ENCODE measurements at places on chromosomes 1 and 21. TPM values are rescaled to one million over a fixed set of nuclear protein-coding genes. Genes with fewer than 3 reads are reported as not detected.

DNA sequence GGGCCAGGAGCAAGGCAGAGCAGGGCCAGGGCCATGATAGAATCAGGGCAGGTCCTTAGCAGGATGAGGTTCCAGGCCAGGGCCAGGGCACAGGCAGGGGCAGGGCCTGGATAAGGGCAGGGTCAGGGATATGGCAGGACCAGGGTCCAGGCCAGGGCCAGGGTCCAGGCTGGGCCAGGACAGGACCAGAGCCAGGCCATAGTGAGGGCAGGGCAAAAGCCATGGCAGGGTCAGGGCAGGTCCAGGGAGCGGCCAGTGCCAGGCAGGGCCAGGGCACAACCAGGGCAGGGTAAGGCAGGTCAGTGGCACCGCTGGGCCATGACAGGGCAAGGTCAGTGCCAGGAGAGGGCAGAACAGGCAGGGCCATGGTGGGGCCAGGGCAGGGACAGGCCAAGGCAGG lies 152.2 kb downstream of the LIPI start:
- DNase-seq: no peak

GRCh38 chr1:214563881-214564280 lies 12.5 kb upstream of the PTPN14 start:
- no peak for DNase-seq

DNA sequence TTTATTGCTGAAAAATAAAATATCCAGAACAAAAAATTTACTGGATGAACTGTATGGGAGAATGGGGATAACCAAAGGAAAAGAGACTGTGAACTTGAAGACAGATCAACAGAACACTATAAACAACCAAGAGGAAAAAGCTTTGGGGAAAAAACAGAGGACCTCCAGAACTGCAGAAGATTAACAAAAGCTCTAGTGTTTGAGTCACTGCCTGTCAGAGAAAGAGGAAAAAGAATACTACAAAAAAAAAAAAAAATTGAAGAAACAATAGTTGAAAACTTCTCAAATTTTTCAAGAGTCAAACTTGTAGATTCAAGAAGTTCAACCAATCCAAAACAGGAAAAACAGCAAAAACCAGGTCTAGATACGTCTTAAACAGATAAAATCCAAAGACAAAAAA lies 44.3 kb downstream of the ARHGAP29 start:
- DNase-seq: no peak

GRCh38 chr1:242011894-242012660 lies 13.2 kb upstream of the MAP1LC3C start:
- DNase-seq: no peak

DNA sequence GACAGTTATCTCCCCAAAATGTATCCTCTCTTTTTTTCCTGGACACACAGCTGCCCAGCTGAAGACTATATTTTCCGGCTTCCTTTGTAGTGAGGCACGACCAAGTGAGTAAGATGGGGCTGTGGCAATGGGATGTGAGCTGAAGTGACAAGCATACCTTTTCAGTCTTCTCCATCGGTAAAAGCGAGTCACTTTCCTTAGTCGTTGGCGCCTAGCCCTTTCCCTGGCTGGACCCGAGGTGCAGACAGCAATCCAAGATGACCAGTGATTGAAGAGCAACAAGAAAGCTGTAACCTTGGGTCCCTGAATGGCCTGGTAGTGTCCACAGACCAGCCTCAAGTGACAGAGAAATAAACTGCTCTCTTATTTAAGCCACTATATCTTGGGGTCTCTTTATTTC lies 155.2 kb downstream of the NR5A2 start:
- DNase-seq: no peak

DNA sequence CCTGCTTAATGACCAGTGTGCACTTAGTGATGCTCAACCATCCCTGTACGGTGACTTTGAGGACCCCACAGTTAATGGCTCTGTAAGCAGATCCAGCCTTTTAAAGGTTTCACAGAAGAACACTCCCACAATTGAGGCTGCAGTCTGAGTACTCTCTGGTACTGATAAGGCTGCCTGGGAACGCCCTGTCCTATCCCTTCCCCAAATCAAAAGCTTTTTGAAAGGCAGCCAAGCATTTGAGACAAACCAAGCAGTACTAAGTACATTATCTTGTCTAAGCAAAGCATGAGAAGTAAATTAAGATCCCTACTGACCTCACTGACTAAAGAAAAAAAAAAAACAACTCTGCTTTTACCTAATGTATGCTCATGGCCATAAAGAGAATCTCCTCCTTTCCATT lies 60.7 kb downstream of the SH3GLB1 start:
- DNase-seq: no peak

DNA sequence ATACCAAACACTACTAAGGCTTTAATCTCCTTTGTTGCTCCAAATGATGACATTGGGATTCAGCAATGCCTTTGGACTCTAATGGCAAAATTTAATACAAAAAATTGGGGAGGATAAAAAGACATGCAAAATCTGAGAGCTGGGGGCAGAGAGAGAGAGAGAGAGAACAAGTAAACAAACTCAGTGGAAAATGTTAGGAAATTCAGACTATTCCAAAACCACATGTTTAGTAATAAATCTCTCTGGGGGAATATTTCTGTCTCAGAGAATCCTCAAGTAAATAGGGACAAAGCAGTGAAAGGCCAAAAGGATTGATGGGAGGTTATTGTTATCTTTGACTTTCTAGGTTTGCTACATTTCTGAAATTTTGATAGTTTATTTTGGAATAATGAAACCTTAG lies 65.7 kb downstream of the PLA2G4A start:
- no peak for DNase-seq

GRCh38 chr1:231318015-231318355 lies 19.7 kb downstream of the EXOC8 start:
- no peak for DNase-seq

DNA sequence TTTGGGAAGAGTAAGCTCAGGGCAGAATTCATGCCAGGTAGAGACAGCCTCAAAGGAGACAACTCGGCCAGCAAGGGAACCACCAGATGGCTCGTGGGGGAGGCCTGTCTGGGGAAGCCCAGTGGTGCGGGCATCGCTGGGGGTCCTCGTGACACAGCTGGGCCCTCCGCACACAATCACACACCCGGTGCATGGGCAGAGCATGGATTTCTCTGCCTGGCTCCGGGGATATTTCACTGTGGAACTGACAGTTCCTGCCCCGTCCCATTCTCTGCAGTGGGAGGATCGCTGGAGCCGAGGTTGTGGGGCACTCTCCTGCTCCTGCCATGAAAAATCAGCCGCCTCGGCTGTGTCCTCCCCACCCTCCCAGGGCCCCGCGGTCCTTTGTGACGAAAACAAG lies 108.0 kb downstream of the CRYAA start:
- DNase-seq: no peak

DNA sequence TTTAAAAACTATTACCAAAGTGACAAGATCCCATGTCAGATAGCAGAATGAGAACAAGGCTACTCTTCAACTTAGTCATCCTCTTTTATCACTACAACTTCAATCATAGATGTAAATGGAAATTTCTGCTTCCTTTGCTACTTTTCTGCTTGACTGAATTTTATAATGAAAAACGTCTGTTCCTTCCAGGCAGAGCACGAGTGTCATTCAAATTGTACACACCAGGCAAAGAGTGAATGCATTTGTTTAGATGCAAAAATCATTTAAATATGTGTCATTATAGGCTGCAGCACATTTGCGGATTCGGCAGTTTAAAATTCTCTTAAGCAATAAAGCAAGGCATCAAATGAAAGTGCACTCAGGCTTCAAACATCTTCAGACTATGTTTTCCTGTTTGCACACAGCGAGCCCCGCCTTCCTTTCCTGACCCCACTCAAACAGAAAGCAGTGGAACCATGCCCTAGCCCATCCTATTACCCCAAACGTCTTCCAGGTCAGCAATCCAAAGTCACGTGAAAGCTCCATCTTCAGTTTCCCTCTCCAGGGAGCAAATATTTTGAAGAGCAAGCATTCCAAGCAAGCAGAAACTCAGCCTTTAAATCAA lies 99.6 kb downstream of the APP start:
- DNase-seq: peak; percentile 38

- no peak for DNase-seq
Measured at GRCh38 chr1:42195841-42196240, 31.3 kb upstream of the GUCA2A start.

GRCh38 chr1:42081475-42081874 lies 71.7 kb upstream of the GUCA2B start:
- peak; percentile 67 for DNase-seq

DNA sequence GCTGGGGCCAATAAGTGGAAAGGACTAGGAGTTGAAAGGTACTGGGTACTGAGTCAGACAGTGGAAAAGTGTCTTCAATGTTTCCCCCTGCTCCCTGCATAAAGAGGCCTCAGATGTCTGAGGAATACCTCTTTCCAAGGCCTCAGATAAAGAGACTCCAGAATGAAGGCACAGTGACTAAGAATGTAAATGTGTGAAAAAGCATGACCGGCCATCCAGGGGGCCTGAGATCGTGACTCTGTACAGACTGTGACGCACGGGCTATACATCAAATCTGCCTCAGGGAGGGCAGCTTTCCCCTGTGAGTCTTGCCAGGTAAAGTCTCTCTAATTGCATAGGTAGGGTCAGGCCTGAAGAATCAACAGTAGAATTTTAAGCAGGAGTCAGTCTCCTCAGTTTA lies 1690.5 kb downstream of the KCNT2 start:
- no peak for DNase-seq

DNA sequence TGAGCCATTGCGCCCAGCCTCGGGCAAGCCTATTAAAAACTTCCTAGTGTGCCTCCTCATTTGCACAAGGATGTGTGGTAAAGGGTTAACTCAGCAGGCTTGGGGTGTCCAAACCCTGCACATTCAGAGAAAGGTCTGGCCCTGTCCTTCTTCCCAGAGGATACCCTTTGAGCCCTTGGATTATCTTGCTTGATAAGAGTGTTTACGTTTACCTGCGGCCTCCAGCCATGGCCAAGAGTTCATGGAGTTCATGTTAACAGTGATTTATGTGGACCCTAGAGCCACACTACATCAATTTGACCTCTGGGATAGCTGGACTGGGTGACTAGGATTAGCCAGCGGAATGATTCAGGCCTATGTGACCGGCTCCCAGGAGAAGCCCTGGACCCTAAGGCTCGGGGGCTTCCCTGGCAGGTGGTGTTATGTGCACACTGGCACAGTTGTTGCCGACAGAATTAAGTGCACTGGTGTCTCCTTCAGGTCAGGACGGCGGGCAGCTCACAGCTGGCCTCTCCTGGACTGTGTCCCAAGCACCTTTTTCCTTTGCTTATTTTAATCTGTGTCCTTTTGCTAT lies 7.7 kb upstream of the TCP10L start:
- DNase-seq: no peak

GRCh38 chr21:40840401-40841125 lies 6.4 kb downstream of the DSCAM start:
- DNase-seq: no peak

DNA sequence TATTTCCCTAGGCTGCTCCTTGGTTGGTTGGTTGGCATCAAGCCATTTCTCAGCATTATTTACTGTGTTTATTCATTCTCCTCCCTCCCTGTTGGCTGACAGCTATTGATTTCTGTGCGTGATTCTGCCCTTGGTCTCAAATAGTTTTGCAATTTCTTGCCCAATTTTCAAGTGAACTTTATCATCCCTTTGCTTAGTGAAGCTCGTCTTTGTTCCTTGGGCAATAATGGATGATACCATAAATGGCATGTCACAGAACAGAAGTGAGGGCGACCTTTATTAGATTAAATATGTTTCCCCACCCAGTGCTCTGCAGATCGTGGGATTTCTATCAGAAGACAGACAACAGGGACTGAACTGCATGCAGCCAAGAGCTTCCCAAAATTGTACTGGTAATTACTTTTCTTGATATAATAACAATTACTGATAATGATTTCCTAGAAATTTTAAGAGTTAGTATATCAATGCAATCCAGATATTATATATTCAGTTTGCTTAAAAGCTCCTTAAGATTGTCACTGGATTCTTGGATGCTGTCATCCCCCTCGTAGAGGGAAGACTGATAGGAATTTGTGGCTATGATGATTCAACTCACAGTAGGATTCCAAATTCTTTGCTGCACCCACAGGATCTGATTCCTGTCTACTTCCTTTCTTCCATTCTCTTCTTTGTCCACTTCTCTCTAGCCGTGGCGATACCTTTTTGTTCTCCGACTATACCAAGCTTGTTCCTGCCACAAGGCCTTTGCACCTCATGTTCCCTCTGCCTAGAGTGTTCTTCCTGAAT lies 122.1 kb upstream of the KAZN start:
- no peak for DNase-seq

DNA sequence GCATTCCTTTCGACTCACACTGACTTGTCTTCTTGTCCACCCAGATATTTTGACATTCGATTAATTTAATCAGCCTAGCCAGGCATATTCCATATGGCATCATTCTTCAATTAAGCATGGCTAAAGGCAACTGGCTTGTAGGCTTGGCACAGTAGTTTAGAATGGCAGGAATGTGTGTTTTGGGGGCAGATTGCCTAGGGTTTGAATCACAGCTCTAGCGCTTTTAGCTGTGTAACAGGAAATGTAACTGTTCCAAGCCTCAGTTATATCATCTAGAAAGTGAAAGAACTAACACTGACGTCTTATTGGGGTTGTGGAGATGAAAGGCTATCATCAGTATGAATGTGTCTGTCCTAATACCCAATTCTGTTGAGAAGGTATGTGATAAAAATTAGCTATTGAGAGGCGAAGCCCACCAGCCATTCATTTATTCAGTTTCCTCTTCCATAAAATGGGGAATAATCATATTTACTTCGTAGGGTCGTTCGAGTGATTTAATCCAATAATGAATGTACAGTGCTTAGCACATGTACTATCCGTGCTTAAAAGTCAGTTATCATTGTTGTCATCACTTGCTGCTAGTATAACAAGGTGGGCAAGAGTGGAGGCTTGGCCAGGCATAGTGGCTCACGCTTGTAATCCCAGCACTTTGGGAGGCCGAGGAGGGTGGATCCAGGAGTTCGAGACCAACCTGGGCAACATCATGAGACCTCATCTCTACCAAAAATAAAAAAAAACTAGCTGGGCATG lies 41.6 kb upstream of the GRHL3 start:
- DNase-seq: no peak

- DNase-seq: no peak
Measured at GRCh38 chr1:186974774-186975181, 146.0 kb downstream of the PLA2G4A start.

DNA sequence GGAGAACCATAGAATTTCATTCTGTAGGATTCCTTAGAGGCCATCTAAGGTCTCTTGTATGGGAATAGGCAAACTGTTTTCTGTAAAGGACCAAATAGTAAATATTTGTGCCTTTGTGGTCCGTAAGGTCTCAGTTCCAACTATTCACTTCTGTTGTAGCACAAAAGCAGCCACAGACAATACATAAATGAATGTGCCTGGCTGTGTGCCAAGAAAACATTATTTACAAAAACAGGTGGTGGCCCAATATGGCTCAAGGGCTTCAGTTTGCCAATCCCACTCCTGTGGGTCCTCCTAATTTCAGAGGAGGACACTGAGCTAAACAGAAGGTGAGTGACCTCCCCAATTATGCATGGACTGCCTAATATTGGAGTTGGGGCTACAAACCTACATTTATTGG lies 67.6 kb upstream of the EDEM3 start:
- DNase-seq: no peak

Gene TNFAIP8L2
- 0.40 TPM for total RNA-seq

Gene FCN3
- 0.76 TPM for total RNA-seq

Gene SLC27A3
- 22.5 TPM for total RNA-seq

Gene HSF2BP
- 0.42 TPM for total RNA-seq

Gene DNASE2B
- total RNA-seq: 0.70 TPM

Gene BMP8B
- total RNA-seq: 20.2 TPM

Gene COL6A1
- 111 TPM for total RNA-seq

All from left colon (tissue), 2 donors.